Lower lobe of right lung (tissue), 2 donors: ENCODE measurements at places on chromosomes 12 and 14.

DNA sequence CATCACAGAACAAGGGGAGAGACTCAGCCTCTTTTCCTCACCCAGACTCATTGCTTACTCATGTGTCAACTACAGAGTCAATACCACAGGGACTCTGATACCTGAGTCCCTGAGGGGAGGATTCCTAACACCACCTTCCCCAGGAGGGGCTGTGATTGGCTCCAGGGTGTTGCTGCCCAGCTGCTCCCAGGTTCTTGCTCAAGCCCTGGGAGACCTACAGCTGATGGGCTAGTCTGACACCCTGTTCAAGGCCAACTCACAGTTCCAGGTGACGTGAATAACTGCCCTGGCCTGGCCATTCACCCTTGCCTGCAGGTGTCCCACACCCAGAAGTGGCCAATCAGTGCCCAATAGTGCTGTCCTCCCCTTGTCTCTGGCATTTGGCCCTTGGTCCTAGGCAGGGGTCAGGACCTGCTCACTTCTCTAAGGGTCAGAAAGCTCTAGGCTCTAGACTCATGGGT lies 8.6 kb downstream of the SPRYD4 start:
- DNase-seq = no peak

- no peak for DNase-seq
Observed at GRCh38 chr12:24229031-24229700, 279.7 kb upstream of the SOX5 start.

- DNase-seq = no peak
Observed at GRCh38 chr12:95342008-95342407, 124.4 kb downstream of the VEZT start.

DNA sequence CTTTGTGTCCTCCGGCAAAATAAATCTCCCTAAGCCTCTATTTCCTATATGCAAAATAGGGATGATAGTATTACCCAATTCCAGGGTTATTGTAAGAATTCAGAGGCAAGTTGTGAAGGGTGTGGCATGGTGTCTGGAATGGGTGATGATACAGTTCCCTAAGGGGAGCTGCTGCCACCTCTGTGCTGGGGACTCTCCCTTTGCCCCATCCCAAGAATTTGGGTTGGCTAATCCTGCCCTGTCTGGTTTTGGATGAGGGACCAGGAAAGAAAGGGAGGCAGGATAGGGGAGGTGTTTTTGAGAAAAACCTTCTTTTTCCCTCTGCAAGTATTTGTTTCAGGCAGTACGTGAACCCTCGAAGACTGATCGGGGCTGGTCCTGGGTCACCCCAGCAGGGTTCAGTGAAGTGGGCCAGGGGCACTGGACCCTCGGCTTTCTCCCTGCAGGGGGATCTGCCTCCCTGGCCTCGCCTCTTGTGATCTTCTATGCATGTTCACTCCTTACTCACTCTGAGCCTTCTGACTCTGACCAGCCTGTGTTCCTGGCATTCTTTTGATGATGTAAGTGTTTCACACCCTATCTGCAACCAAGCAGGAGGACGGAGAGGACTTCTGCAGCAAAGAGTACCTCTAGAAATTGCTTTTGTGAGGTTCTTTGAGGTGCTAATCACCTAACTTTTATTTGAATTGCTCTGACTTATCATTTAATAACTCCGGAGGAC lies 60.8 kb downstream of the RASSF3 start:
- no peak for DNase-seq

DNA sequence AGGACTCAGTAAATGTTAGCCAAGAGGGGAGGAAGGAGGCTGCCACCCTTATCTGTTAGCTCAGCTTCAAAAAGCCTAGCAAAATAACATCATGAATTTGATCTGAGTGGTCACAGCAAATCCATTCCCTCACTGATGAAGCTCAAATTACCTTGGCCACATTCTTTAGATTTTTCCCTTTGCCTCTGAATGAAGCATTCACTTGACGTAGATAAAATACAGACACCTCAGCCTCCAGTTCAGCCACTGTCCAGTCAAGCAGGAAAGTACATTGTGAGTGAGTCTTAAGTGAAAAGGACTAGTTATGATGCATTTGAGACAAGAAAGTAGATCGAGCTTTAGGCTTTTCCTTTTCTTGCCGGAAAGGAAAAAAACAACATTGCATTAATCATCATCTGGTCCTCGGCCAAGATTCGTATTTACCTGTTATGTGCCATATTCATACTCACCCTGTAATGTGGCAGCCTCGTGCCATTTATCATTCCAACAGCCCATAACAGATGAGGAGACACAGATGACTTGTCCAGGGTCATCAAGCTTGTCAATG lies 146.5 kb downstream of the ETV6 start:
- DNase-seq = no peak

DNA sequence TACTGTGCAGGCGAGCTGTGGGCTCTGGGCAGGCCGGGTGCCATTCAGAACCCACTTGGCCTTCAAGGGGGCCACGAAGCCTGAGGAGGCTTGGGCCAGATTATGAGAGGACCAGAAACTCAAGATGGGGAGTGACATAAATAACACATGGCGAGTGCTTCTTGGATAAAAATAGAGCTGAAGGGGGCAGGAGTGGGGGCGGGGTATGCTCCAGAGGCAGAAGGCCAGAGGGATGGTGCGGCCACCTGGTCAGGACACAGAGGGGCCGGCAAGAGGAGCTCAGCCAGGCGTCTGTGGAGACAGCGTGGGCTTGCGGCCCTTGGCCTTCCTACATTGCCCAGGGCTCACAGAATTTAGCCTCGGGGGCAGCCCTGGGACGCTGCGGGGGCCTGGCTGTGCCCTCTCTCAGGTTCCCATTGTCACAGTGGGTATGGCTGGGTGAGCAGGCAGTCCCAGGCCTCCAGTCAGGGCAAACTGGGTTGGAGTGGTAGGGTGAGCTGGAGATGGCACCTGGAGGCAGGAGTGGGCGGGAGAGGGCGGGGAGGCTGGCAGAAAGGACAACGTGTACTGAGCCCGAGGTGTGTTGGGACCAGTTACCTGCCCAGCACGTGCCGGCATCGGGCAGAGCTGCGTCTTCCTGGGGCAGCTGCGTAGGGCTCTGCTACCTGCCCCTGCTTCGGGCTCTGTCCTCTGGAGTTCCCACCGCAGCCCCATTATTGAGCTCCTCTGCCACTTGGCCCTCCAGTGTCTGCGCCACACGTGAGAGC lies 7.4 kb upstream of the SLC25A29 start:
- DNase-seq = no peak

GRCh38 chr12:46391630-46392029 lies 19.1 kb upstream of the SLC38A2 start:
- no peak for DNase-seq

- DNase-seq = no peak
Observed at GRCh38 chr12:6838854-6839253, 1.9 kb upstream of the GNB3 start.

DNA sequence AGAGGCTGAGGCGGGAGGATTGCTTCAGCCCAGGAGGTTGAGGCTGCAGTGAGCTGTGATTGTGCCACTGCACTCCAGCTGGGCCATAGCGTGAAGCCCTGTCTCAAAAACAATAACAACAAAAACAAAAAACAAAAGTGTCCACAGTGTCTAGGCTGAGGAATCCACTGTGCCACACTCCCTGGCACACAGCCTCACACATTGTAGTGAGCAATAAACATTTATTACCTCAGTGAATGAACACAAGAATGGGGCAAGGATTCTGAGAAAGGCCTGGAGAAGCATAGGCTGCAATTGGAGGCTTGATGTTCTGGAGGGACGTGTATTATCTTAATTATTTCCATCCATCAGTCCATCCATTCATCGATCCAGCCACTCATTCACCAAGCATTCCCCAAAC lies 17.1 kb upstream of the P2RX7 start:
- no peak for DNase-seq

DNA sequence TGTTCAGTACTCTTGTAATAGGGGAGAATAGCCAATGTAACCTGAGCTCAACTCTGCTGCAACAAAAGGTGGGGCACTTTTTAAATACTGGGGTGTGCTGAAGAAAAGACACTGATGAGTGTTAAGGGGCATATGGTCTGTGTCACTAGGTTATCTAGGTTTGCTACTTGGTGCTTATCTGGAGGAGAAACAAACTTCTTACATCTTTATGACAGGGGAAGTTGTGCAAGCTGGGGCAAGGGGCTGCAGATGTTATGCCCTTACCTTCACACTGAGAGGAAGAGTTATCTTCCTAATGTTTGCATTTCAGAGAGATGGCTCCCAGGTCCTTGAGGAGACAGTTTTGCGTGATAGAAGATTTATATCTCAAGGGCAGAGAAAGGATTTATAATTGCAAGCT lies 90.9 kb upstream of the PKP2 start:
- DNase-seq = no peak

- DNase-seq = no peak
Observed at GRCh38 chr12:124940143-124940392, 25.6 kb upstream of the UBC start.

DNA sequence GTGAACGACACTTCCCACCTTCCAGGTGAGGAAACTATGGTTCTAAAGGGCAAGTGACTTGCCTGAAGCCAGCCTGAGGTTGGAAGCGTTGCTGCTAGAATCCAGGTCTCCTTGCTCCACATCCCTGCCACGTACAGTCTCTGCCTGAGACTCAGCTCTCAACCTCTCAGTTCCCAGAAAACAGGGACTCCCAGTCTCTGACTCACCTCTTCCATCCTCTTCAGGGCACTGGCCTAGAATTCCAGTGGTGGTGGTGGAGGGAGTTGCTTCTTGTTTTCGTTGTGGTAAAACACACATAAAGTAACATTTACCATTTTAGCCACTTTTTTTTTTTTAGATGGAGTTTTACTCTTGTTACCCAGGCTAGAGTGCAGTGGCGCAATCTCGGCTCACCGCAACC lies 7.3 kb downstream of the GPR68 start:
- no peak for DNase-seq

- DNase-seq = no peak
Observed at GRCh38 chr14:60573943-60574495, 65.1 kb downstream of the SIX6 start.

GRCh38 chr12:55142669-55143565 lies 16.7 kb downstream of the OR9K2 start:
- no peak for DNase-seq

DNA sequence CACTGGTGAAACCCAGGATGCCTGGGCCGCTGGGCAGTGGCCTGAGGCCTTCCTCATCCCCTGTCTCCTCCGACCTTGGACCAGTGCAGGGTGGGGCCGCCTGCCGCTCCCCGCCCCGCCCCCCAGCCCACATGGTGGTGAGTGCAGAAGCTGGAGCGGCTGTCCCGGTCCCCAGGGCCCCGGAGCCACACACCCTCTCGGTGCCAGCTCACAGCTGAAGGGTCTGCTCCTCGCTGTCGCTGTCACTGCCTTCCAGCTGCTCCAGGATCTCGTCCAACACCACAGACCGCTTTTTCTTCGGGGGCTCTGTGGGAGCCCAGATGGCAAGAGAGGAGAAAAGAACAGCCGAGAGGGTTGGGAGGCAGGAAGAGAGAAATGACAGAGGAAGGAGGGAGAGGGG lies 143.1 kb downstream of the RBM19 start:
- no peak for DNase-seq

DNA sequence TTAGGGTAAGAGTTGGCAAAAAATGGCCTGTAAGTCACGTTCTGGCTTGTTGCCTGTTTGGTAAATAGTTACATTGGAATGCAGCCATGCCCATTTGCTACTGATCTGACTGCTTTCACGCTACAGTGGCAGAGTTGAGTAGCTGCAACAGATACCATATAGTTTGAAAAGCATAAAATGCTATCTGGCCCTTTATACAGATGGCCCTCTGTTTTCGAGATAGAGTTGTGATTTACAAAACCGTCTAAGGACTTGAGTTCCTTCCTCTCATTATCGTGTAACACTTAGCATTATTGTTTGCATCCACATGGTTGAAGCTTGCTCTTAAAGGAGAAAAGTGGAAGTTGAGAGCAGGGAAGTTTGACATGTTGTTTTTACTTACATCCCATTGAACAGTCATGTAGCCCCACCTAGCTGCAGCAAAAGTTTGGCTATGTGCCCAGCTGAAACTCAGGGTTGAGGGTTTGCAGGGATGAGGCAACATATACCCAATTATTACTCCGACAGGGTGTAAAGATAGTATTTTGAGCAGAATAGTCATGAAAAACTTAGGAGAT lies 11.3 kb upstream of the SCFD1 start:
- peak; percentile 58 for DNase-seq

- no peak for DNase-seq
Observed at GRCh38 chr14:55399852-55400251, 11.8 kb downstream of the ATG14 start.

GRCh38 chr14:64465831-64466554 lies 694 bp downstream of the AKAP5 start:
- no peak for DNase-seq

- DNase-seq = no peak
Observed at GRCh38 chr12:83471341-83471740, 784.6 kb downstream of the TMTC2 start.

DNA sequence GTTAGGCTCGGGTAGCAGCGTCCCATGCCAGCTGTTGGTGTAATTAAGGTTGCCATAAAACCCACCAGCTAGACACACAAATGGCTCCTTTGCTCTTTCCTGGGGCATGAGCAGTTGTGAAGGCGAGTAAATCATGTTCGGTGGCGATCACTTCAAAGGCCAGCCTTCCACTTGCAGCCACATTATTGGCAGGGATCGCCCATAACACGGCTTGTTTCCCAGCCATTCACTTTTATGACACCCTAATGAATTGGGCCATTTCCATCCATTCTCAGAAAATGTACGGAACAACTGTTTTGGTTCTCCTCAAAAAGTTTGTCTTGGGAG lies 63.4 kb downstream of the BEGAIN start:
- DNase-seq = no peak
